NCI-H187 (cell line): ENCODE measurements at places on chromosomes 12 and 14.

DNA sequence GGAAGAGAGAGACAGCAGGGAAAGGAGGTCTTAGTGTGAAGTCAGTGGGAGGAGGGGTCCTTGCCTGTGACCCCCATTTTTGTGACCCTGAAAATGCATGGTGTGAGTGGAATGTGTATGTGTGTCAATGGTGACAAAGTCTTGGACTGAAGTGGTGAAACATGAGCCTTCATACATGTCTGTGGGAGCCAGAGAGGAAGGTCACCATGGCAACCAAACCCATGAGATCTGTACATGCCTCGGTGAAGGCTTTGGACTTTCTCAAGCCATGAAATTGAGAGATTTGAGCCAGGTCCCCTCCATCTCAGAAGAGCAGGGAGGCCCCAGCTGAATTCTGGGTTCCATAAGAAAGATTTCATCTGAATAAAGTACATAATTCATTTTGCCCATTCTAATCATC, 108.7 kb downstream of the TTC8 start:
- peak; percentile 33 for DNase-seq

- no peak for DNase-seq
These were observed 99.8 kb downstream of the BORCS5 start for GRCh38 chr12:12456637-12457036.

DNA sequence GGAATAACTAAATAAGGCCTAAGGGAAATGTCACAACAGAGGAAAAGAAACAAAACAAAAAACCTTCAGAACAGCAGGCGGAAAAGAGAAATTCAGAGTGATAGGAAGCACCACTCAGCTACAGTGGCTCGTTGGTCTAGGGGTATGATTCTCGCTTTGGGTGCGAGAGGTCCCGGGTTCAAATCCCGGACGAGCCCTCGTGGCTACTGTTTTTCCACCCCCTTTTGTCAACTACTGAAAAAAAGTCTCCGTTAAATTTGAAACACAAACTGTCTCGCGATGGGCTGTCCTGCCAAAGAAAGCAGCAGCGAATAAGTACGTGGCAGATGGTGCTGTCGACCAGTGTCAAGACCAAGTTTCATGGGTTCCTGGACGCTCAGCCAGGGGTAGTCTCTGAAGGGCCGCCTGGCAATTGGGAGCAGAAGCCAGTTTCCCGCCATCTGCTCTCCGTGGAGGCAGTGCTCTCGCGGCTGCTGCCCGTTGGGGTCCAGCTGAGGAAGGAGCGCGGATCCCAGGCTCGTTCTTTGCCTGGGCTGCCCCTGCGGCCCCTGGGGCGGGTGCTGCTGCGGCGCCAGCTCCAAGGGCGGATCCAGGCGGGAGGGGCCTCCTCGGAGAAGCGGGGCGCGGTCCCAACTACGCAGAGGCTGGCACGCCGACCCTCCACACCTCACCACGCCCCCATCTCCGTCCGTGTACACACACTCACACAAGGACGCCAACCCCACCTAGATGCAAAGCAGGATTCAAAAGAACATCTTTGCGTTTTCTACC, at the start of gene RNASE4:
TSS of gene RNASE4 (plus strand) at position 670 of the 771 bp plus-strand sequence. CDS start 14,812 bp downstream, outside the sequence.
- DNase-seq: no peak

DNA sequence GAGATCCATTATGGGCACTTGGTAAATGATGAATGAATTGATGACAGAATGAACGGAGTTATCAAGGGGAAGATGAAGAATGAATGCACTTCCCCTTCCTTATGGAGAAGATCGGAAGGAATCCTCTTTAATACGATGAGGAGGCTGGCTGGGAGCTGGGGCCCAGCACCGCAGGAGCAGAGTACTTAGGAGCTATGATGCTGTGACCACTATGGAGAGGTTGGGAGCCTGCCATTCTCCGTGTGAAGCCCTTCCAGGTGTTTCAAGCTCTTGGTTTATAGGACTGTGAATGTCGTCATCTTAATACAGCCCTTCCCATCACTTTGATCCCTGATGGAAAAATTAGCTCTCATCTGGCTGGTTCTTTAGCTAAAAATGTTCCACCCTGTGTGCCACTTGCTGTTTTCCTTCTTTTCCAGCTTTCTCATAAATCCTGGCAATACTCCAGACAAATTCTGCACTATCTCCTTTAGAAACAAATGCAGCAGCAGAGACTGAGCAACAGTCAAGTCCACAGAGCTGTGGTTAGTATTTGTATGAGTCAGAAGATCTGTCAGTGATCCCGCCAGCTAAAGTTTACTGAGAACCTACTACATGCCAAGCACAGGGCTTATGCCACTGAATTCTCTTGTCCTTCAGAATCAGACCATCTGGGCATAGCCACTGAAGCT, 263.1 kb upstream of the CRY1 start:
- no peak for DNase-seq

DNA sequence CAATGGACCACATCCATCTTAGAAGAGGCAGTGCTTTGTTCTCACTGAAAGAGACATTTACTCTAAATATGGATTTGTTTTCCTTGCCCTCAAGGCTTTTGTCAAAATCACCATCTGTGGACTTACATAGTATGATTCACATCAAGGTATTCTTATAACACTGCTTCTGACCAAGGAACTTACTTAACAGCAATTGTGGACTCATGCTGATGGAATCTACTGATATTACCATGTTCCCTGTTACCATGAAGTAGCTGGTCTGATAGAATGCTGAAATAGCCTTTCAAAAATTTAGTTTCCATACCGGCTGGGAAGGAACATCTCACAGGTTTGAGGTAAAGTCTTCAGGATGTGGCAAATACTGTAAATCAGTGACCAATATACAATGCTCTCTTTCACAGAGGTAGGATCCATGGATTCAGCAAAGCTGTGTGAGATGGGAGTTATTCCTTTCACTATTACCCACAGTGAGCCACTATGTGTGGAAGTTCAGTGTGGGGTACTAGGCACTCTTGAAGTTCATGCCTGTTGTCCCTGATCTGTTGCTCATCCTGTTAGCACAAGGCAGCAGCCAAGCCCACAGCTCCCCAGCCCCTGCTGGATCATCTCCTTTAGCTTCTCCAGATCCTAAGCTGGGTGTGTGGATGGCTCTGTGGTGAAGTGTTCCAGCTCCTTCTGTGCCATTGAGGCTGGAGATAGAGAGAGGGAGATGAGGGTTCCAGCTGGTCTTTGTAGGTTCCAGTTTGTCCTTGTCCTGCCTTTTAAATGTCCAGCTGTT, 126.4 kb downstream of the ATP23 start:
- DNase-seq: no peak

DNA sequence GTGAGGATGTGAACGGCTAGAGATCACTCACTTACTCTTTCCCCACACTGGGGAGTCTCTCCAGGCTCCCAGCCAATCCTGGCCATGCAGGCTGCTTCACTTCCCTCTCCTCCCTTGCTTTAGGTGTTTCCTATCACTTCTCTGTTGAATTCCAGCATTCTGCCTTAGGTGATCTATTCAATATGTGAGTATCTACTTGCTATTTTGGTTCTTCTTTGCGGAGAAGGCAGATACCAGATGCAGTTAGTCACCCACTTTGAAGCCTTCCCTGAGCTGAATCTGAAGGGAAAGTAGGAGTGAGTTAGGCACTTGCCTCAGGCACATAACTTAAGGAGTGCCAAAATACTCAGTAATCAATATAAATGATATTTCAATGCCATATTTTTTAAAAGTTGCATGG, 36.0 kb upstream of the FAR2 start:
- DNase-seq: no peak
